ENCODE measurements at places on chromosomes 12 and 14. TPM values are rescaled to one million over a fixed set of nuclear protein-coding genes. Genes with fewer than 3 reads are reported as not detected.

DNA sequence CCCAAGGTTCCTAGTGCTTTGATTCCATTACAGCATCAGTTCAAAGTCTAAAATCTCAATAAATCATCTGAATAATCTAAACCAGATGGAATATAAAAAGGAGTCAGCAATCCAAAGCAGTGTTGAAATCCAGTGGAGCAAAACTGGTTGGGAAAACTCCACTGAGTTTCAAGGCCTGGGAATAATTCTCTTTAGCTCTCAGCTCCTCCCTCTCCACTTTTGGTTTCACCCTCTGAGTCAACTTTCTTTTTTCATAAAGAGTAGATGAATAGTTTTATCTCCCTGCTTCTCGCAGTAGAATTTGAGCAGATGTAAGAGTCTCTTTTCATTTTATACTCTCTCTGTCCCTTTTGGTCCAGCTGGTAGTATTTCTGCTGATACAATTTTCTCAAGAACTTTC lies 338.6 kb downstream of the APAF1 start:
- no peak for DNase-seq

DNA sequence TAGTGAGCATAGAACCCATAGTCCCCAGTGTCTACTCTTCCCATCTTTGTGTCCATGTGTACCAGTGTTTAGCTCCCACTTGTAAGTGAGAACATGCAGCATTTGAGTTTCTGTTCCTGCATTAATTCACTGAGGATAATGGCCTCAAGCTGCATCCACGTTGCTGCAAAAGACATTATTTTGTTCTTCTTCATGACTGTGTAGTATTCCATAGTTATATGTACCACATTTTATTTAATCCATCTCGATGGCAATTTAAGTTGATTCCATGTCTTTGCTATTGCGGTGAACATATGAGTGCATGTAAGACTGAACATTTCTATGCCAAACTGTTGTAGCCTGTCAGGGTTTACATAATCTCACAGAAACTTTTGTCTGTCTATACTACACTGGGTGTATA lies 237.2 kb downstream of the IPO8 start:
- DNase-seq = no peak

DNA sequence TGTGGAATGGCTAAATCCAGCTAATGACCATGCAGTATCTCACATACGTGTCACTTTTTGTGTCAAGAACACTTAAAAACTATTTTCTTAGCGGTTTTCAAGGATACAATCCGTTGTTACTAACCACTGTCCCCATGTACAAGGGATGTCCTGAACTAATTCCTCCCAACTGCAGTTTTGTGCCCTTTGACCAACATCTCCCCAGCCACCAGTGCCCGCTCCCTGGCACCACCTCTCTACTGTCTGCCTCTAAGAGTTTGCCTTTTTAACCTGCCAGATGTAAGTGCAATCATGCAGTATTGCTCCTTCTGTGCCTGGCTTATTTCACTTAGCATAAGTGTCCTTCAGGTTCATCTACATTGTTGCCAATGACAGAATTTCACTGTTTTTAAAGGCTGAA lies 315.7 kb downstream of the TMEM121 start:
- DNase-seq = no peak

- no peak for DNase-seq
Measured at GRCh38 chr12:62127516-62127915, 132.7 kb upstream of the USP15 start.

GRCh38 chr14:41570415-41571155 lies 36.1 kb upstream of the LRFN5 start:
- no peak for DNase-seq

- no peak for DNase-seq
Measured at GRCh38 chr12:3178671-3179313, 101.6 kb downstream of the TSPAN9 start.

DNA sequence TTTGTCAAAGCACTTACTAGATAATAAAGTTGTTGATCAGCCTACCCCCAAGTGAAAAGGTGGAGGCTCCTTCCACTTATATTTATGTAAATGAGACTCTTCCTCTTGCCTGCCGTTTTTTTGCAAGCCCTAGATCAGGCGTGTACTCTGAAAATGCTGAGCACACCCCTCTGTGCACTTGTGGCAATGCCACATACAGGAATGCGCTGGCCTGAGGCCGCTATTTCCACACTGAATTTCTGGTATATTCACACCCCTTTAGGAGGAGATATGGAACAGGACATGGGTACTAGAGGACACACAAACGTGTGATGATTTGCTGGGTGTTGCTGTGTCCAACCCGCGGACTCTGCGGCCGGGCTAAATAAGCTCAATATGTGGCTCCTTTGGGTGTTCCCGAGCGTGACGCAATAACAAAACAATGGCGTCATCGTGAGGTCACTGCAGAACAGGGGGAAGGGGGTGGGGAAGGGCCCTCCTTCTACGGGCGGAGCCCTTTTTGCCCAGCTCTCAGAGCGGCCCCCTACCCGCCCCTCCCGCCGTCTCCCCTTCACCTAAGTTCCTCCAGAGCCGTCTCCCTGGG lies 554 bp upstream of the TSPAN31 start:
- DNase-seq = no peak

GRCh38 chr12:96347130-96347699 lies 53.0 kb downstream of the CDK17 start:
- no peak for DNase-seq

DNA sequence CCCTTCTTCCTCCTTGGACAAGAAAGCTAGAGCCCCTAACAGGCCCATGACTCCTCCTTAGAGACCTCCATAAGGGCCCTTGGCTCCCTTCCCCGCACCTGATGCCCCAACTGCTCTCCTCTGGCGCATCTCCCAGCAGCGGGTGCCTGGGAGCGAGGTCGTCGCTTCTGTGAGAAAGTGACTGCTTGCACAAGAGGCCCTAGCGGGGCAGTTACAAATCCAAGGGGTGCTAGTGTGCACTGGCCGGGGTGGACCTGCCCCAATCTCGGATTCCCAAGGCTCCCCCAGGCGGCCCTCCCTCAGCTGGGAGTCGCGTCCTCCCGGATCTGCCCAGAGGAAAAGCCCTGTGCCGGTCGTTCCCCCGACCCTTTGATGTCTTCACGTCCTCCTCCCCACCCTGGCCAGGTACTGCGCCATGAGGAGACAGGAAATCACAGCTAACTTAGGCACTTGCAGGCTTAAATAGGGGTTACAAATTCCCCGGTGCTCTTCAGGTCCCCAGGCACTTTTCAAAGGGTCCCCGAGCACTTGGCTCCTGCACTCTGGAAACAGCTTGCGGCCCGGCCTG lies 2.8 kb downstream of the NKX2-8 start:
- DNase-seq = no peak

DNA sequence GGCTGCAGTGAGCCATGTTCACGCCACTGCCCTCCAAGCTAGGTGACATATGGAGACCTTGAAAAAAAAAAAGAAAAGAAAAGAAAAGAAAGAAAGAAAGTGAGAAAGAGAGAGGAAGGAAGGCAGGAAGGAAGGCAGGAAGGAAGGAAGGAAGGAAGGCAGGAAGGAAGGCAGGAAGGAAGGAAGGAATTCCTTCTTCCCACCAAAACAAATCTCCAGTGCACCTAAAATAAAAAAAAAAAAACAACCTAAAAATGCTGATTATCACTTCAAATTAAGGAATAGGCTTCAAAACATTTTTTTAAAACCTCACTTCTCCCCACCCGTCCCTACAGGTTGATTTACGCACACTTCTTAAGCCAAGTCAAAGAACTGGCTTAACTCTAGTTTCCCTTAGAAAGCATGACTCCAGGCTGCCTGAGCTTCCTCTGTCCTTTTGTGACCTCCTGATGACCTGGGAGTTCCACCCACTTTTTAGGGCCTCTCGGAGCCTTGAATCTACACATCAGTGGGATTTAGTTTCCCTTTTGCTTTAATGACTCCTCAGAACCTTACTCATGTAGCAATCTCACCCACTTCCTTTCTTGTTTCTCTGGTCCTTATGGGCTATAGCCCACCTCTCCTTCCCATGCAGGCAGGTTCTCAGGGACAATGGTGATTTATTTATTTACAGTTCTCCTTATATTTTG lies 18.6 kb downstream of the DUSP6 start:
- DNase-seq = no peak

- DNase-seq = no peak
Measured at GRCh38 chr14:50318031-50318626, 6.0 kb downstream of the DMAC2L start.

DNA sequence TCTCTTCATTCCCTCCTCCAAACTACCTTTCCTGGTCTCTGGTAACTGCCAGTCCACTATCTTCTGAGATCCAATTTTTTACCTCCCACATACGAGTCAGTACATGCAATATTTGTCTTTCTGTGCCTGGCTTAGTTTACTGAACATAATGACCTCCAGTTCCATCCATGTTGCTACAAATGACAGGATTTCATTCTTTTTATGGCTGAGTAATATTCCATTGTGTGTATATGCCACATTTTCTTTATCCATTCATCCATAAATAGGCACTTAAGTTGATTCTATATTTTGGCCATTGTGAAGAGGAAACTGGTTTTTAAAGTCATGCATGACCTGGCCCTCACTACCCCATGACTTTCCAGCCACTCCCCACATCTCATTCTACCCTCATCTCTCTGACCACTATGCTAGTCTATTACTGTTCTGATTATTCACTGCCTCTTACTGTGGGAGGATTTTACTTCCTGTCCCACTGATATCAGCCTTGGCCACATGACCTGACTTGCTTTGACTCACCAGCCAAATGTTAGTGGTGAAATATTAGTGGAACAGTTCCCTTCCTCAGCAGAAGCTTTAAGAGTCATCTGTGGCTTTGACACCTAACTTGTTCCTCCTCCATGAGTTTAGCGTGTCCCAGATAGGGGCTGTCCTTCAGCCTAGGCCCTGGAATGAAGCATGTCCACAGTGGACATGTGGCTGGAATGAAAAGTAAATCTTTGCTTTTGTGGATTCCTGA lies 52.2 kb downstream of the GOLGA5 start:
- no peak for DNase-seq

GRCh38 chr12:3065300-3065699 lies 11.9 kb upstream of the TSPAN9 start:
- no peak for DNase-seq

- no peak for DNase-seq
Measured at GRCh38 chr12:3215410-3215975, 138.3 kb downstream of the TSPAN9 start.

GRCh38 chr12:104249017-104249416 lies 33.4 kb downstream of the TXNRD1 start:
- no peak for DNase-seq

DNA sequence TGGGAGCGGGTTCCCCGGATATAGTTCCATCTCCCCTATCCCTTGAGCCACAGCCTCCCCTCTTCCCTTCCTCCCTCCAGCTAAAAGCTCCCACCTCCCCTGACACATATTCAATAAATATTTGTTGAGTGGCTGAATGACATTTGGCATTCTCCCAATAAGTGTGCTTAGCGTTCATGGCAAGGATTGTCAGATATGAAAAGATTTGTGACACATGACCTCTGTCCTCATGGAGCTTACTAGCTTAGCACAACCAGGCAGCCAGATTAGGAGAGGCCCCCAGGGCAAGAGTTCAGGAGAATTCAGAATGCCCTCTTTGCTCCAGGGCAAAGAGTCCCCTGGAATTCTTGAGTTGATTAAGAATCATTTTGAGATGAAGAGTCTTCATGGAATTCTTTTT lies 22.5 kb upstream of the SLC6A12 start:
- DNase-seq = no peak

DNA sequence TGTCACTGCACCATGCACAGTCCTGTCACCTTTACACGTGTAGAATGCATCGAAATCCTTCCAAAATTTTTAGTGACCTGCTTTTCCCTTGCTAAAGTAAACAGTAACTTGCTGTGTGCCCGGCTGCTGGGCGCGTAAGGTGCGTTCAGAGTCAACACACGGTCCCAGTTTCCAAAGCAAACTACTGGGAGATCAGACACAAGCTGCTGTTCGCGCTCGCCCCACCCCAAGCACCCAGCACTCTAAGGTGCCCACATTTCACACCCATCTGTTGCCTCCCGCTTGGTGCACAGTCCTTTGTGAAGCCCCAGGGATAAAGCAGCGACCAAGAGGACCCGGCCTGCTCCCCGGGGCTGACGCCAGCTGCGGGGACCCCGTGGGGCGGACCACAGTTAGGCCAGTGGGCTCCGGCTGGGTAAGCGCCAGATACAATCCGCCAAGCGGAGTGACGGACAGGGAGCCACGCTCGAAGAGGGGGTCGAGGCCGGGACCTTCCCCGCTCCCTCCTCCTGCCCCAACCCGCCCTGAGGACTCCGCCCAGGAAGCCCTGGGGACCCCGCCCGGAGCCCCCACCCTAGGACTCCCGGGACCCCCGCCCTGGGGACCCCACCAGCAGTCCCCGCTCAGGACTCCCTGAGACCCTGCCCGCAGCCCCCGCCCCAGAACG lies 633 bp downstream of the STX2 start:
- DNase-seq = no peak

- DNase-seq = no peak
Measured at GRCh38 chr12:96195845-96196451, 1.8 kb downstream of the ELK3 start.

- DNase-seq = no peak
Measured at GRCh38 chr12:87975879-87976278, 53.3 kb downstream of the C12orf50 start.

DNA sequence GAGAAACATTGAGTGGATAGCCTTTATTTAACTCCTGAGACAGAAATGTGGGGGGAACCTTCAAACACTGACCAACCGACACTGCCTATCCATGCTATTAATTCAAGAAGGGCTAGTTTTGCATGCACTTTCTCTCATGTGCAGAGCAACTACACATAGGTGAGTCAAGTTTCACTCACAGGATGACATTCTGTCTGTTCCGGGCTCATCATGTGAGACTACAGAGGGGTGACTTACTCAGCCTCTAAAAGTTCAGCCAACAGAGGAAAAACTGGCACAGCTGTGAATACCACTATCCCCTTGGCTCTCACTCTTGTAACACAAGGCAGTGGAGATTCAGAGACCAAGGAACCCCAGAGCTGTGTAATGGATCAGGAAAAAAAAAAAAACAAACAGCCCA lies 13.3 kb downstream of the BEST3 start:
- no peak for DNase-seq

- DNase-seq = no peak
Measured at GRCh38 chr12:107843351-107844311, 69.1 kb downstream of the ASCL4 start.

DNA sequence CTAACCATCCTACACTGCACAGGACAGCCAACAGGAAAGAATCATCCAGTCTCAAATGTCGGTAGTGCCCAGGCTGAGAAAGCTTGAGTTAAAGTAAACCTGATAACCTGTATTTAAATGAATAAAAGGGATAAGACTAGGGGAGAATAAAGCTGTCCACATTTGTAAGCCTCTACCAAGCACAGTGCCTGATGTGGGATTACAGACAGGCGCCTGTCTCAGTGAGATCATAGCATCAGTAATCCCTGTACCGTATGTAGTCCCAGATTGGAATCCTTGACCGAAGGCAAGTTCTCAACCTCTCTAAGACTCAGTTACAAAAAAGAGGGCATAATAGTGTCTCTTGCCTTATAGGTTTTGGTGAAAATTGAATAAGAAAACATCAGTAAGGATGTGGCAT lies 59.9 kb downstream of the BICD1 start:
- no peak for DNase-seq

Gene SERPINA6
- not detected for total RNA-seq

Gene RARG
- total RNA-seq = 16.7 TPM

Gene SMOC1
- total RNA-seq = not detected

Gene CHGA
- 0.29 TPM for total RNA-seq

Gene ACTN1
- 671 TPM for total RNA-seq
